ENCODE measurements at places on chromosomes 11 and 22.

GRCh38 chr11:123382555-123383074, 47.5 kb upstream of the GRAMD1B start:
- no peak for DNase-seq

GRCh38 chr11:19729141-19729540, 16.5 kb downstream of the NAV2 start:
- no peak for DNase-seq

DNA sequence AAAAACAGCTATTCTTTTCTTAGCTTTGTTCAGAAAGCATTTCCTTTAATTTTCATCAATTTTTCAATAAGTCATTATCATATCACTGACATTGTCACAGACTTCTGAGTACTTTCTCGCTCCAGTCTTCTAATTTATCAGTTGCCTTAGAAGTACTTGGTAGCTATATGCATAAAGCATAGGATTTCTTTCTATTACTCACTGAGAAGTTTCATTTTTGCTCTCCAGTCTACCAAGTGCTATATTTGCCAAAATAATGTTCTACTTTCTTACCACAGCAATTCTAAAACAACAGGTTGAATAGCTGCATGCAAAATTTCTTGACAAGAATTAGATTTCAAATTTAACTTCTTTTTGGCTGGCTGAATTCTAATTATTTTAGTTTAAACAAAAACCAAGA, 116.3 kb downstream of the STK33 start:
- no peak for DNase-seq

DNA sequence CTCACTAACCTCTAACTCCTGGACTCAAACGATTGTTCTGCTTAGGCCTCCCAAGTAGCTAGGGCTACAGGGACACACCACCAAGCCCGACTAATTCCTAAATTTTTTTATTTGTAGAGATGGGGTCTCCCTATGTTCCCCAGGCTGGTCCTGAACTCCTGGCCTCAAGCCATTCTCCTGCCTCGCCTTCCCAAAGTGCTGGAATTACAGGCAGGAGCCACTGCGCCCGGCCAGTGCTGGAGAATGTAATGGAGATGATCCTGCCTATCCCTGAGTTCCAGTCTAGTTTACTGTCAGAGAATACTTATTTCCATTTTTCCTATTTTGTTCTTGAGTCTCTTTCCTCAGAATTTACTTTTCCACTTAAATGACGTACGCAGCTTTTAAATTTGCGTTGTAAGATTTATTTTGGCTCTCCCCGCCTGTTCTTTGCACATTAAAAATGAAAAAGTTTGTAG, at the start of gene CHEK1:
TSS of gene CHEK1 (plus strand) at position 408 of the 458 bp plus-strand sequence. CDS start 1,606 bp downstream, outside the sequence.
- DNase-seq: no peak

DNA sequence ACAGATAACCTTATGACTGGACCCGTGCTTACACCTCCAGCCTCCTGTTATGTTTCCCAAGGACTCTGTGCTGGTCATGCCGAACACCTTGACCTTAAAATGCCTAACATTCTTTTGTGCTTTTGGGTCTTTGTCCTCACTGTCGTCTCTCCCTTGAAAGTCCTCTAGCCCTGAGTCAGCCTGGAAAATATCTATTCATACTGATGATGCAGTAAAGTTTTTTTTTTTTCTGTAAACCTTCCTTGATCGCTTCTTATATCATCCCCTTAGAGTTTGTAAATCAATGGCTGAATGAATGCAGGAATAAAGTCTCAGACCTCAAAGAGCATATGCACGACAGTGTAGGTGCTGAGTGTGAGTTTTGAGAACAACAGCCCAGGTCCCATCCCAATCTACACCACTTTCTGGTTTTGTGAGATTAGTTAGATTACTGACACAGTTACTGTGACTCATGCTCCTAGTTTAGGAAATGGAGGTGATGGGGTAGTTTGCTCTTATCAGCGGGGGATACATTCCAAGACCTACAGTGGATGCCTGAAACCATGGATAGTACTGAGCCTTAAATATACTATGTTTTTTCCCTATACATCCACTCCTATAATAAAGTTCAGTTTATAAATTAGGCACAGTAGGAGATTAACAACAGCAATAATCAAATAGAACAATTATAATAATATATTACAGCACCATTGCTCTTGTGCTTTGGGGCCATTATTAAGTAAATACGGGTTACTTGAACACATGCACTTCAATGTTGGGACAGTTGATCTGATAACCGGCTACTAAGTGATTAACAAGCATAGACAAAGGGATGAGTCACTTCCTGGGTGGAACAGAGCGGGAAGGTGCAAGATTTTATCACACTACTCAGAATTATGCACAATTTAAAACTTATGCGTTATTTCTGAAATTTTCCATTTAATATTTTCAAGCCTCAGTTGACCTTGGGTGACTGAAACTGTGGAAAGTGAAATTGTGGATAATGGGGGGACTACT, 8.6 kb downstream of the TCN1 start:
- DNase-seq: no peak

GRCh38 chr22:24847490-24847889, 41.5 kb downstream of the SGSM1 start:
- no peak for DNase-seq

DNA sequence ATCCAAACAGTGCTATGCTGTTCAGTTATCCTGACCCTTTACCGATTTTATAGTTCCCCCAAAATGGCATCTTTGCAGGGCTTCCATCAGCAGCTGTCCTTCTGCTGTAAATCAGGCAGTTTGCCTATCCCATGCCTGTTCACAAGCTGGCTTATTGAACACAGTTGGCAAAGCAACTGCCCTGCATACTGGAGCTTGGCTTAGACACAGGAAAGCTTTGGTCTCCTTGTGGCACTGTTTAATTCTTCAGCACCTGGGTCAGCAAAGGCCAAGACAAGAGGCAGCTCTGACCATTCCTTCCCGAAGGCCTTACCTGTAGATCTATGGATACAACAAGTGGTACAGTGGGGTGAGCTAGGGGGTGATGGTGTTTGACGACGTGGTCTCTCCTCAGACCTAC, 32.2 kb downstream of the TSPAN18 start:
- no peak for DNase-seq

DNA sequence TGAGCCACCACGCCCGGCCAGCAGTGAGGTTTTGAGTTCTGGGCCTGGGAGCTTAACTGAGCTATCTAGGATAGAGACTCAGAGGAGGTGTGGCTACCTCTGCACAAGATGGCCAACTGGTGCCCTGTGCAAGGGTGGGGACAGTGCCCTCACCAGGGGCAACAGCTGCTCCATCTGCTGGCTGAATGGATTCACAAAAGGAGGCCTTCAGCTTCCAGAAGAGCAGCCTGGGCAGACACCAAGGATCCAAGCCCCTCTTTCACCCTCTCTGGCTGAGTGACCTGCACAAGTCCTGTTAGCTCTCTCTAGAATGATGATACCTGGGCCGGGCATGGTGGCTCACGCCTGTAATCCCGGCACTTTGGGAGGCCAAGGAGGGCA, 33.5 kb upstream of the BAIAP2L2 start:
- DNase-seq: no peak

DNA sequence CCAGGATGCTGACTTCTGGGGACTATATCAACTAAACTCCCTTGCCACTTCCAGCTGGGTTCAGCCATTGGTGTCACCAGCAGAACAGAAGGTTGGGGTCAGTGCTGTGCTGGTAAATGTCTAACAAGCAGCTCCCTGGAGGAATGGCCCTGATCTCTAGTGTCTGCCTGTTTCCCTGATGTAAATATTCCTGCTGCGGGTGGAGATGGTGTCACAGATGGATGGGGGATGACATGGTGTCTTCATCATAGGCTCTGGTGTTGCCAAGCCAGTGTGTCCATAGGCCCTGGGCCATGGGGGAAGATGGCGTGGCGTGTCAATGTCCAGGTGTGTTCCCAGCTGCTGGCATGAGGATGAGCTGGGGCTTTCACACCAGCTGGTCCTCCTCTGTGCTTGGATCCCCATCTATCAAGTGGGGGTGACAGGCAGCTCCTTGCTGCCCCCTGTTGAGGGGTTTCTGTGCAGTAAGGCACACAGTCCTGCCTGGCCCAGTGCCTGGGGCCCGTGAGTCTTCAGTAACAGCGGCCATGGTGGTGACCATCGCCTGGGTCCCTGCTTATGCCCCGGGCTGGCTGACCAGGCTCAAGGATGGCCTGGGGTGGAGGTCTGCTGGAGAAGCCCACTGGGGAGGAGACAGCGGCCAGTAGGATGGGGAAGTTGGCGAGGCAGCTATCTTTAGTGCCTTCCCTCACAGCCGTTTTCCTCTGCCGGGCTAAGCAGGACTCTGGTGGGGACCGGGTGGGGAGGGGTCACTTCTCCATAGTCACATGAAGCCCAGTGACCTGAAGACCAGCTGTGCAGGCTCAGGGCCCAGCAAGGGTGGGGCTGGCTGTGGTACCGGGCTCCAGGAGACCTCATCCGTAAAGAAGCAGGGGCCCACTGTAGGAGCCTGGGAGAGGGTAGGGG, 12.7 kb downstream of the RPL3 start:
- no peak for DNase-seq

DNA sequence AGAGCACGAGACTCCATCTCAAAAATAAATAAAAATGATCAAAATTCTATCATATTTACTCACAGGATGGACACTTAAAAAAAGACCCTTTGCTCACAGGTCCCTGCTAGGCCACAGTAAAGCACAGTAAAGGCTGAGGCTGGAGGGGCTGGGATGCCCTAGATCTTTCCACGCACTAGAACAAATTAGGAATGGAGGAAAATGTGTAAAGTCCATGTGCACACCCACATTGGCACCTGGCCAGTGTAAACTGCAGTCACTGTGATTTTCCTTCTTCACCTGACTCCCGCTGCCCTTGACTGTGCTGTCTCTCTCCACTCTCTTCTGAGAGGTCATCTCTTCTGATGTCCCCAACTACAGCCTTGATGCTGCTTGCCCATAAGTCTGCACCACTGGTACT, 195.5 kb downstream of the EFCAB6 start:
- DNase-seq: no peak
